ENCODE measurements at places on chromosomes 5 and 9.

DNA sequence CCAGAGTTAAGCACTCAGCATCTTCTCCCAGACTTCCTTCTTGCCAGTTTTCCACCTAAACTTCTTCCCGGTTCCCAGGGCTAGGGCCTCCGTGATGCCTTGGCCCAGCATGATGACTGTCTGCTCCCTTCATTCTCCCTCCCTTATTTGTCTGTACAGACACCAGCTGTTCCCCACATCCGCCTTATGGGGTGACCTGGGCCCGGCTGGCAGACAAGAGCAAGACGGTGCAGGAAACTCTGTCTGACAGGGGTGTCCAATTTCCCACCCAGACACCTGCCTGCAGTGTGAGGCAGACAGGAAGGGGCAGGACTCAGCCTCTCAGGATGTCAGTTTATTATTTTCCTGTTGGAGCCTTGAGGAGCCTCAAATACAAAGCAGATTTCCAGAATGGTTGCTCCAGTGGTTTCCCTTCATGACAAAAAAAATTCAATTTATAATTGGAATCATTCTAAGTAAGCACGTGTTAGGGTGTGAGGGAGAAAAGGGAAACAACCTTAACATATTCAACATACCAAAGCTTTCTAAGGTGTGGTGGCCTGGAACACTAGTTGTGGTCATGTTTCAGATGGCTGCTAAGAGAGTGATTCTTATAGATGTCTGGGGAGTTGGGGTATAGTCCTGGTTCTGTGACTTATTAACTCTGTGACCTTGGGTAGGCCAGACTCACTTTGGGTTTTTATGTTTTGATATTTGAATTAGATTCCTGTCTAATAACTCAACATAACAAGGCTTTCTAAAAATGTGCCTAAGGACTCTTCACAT is 234.5 kb downstream of the PAPPA start:
- DNase-seq, result peak; percentile 90

DNA sequence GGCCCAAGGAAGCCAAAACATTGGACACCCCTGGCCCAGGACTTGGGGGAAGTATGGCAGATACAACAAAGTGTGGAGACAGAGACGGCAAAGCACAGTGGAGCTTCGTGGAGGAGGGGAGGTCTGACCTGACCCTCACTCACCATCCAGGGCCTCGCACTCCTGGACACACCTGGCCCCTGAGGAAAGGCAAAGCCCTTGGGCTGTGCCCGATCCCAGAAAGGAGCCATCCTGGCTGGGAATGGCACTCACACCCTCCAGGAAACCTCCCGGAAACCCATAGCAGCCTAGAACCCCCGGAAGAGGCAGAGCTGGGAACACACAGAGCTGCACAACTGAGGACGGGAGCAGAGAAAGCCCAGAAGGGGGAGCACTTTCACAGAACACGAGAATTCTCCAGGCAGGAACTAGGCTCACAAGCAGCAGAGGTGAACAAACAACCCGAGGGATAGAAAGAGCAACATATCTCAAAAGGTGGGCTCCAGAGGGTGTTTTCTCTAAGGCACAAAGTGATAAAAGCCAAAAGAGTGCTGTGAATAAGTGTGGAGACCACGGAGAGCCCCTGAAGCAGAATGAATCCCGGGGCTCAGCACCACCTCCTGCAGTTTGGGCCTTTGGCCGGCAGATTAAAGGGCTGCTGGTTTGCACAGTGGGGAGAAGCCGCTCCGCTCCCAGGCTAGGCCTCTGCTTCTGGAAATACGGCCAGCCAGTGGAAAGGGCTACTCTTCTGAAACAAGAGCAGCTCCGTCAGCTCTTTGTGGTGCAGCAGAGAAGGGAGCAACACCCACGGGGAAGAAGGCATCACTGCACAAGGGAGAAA is 108.2 kb downstream of the UBE2R2 start:
- no peak for DNase-seq

- DNase-seq, result no peak
These were observed 71.8 kb upstream of the TBC1D2 start for GRCh38 chr9:98327249-98327561.

DNA sequence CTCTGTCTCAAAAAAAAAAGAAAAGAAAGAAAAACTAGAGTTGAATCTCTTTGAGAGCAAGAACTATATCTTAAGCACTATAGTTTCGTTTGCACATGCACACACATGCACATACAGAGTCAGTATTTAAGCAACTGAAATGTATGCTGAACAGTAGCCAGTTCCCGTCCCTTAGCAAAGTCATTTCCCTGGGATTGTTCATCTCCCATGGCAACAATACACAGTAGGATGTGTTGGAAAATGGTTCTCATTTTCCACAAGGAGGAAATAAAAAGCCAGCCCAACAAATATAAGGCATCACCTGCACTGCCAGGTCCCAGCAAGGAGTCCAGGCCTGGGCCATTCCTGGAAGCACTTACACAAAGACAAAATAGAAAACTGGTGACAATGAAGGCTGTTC is 4.2 kb upstream of the ZNF346 start:
- no peak for DNase-seq

- DNase-seq, result no peak
These were observed 17.1 kb downstream of the MTREX start for GRCh38 chr5:55324815-55325418.

DNA sequence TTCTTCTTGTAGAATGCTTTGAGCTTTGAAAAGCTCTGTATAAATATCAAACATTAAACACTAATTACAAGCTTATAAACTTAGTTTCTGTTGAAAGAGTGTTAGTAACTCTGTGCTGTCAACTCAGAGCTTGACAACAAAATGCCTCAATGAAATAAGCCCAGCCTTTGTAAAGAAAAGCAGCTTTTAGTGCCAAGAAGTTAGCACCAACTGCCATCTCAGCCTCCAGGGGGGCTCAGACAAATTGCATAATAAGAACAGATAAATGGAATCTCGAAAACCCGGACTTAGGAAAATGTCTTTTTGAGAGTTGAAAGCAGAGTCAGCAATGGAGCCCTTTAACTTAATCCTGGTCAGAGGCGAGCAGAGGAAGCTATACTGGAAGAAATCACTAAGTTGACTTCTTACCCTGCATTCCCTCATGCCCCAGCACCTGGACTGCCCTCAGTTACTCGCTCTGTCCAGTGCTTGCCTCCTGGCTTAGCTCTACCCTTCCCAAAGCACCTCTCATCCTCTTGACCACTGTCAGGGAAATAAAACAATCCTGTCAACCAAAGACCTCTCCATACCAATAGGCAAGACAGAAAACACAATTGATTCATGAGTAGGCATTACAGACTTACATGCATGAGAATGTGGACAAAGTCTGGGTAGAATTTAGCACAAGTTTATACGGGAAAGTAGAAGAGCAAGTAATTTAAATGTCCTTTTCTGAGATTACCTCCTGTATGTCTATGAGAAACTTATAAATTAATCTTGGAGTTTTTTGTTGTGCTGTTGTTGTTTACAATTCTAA is 352.7 kb downstream of the ZNF608 start:
- no peak for DNase-seq

- peak; percentile 51 for DNase-seq
These were observed 6.3 kb downstream of the SLC35D2 start for GRCh38 chr9:96376891-96377874.

GRCh38 chr9:83029531-83030137 is 33.3 kb downstream of the RASEF start:
- DNase-seq, result peak; percentile 76

- no peak for DNase-seq
These were observed 151.1 kb upstream of the POU5F2 start for GRCh38 chr5:93892481-93892880.

GRCh38 chr5:149344151-149344550 is 1.1 kb upstream of the GRPEL2 start:
- no peak for DNase-seq

- no peak for DNase-seq
These were observed 1.6 kb downstream of the ANKS6 start for GRCh38 chr9:98794802-98795201.

GRCh38 chr5:129541648-129542251 is 81.7 kb downstream of the ADAMTS19 start:
- peak; percentile 0 for DNase-seq

- peak; percentile 41 for DNase-seq
These were observed 16.0 kb downstream of the ZNF462 start for GRCh38 chr9:106878934-106879333.

DNA sequence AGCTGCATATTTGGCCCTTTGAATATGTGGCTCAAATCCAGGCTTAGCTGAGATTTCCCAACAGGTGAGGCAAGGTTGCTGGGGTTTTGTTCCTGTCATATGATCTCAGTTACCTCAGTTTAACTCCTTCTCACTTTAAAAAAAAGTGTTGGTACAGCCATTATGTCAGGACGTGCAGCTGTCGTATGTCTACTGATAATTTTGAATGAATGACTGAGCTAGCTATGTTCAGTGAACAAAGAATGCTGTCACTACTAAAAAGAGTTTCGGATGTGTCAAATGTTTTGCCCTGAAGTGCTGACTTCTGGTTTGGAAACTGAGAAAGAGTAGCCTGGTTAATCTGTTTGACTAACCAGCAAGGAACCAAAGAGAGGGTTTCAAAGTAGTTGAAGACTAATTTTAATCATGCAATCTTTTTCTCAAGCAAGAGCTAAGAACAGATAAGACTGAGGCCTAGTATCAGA is 106.3 kb upstream of the NR3C1 start:
- no peak for DNase-seq

DNA sequence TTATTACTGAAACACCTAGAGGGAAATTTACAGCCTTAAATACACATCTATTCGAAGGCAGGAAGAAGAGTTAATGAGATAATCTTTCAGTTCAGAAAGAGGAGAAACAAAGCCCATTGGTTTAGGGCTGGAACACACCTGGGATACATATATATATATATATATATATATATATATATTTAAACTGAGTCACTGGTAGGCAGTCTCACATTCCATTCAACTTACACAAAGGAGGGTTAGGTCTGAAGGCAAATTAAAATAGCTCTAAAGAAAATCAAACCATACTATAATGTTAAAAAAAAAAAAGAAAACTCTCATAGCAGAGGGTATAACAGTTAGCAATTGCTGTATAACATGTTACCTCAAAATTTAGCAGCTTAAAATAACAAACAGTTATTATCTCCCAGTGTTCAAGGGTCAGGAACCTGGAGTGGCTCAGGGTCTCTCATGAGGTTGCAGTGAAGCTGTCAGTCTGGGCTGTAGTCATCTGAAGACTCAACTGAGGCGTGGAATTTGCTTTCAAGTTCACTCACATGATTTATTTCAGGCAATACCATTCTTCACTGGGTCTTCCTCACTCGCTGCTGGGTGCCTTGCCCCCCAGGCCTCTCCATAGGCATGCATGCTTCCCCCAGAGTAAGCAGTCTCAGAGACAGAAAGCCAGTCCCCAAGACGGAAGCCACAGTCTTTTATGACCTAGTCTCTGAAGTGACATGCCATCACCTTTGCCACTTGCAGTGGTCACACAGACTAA is 332.8 kb downstream of the NSG2 start:
- DNase-seq, result no peak

- no peak for DNase-seq
These were observed 25.1 kb downstream of the ADGRD2 start for GRCh38 chr9:124475158-124475867.

GRCh38 chr5:65204966-65205365 is 276.8 kb downstream of the ADAMTS6 start:
- no peak for DNase-seq

DNA sequence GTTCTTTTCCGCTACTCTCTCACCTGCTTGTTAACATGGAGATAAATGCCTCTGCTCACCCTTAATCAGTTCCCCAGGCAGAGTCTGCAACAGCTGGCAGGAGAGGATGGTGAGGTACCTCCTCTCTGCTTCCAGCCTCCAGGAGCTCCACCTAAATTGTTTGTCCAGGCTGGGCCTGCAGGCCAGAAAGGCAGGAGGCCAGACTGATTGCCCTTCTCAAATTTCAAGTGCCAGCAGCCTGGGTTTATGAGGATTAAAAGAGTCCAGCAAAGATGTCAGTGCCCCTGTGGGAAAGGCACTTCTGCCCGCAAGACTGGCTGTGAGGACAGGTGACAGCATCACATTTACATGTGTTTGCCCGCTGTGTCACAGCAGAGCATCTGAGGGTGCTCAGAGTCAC is 19.8 kb downstream of the CORO2A start:
- no peak for DNase-seq

All from Caki2 (cell line).